ENCODE measurements at places on chromosomes 5 and 9.

- DNase-seq: no peak
Observed at GRCh38 chr5:56319526-56320181, 86.5 kb upstream of the ANKRD55 start.

DNA sequence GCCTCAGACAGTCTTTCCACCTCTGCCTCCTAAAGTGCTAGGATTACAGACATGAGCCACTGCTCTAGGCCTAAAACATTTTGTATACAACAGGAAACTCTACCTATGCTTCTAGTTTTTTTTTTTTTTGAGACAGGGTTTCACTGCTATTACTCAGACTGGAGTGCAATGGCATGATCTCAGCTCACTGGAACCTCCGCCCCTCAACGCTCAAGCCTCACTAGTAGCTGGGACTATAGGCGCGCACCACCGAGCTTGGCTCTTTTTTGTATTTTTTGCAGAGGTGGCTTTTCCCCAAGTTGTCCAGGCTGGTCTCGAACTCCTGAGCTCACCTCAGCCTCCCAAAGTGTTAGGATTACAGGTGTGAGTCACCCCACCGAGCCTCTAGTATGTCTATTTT, 5.4 kb downstream of the HSPA9 start:
- DNase-seq: no peak

DNA sequence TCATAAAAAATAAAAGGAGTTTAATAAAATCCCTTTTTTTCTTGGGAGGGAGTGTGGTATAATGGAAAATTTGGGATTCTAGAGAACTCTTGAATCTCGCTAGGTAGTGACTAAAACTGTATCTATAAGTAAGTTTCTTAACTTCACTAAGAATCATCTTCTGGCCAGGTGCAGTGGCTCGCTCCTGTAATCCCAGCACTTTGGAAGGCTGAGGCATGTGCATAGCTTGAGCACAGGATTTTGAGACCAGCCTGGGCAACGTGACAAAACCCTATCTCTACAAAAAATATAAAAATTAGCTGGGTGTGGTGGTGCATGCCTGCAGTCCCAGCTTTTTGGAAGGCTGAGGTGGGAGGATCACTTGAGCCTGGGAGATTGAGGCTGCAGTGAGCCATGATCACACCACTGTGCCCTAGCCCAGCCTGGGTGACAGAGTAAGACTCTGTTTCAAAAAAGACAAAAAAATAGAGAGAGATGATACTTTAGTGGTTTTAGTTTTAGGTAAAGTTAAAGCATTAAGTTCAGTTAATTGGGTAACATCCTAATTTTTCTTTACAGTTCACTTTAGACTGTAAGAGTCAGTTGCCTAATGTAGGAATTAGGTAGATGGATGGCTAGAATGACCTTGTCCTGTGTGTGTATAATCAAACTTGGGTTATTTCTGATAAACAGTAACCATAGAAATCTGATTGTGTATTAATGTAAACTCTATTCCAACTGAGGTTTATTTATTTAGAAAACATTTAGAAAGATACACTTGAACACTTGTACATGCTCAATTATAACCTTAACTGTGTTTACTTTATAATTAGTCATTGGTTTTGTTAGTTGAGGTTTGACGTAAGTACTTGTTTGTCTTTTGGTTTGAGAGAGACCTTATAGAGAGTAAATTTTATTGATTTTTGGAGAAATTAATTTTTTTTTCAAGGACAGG, 17.8 kb downstream of the UNC13B start:
- no peak for DNase-seq

DNA sequence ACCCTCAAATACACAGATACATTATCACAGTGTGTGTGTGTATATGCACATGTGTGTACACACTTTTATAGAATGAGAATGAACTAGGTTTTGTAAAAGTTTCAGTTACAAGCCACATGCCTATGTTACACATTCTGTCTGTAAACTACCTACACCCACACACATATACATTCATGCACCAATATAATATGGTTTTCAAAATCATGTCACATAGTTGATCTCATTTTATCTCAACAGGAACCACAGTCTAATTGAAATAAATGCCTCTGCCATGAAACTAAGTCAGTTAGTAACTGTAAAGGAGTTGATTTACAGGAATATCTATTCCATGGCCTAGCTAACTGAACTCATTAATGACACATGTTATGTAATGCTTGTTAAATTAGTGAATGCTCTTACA, 646.6 kb downstream of the PDE4D start:
- DNase-seq: no peak

GRCh38 chr9:35267710-35268109, 105.9 kb downstream of the UNC13B start:
- DNase-seq: no peak

GRCh38 chr5:179261301-179262125, 83.7 kb downstream of the ADAMTS2 start:
- no peak for DNase-seq

- DNase-seq: no peak
Observed at GRCh38 chr9:19807182-19807892, 18.5 kb upstream of the SLC24A2 start.

GRCh38 chr5:102811972-102812371, 56.9 kb downstream of the PAM start:
- DNase-seq: no peak

DNA sequence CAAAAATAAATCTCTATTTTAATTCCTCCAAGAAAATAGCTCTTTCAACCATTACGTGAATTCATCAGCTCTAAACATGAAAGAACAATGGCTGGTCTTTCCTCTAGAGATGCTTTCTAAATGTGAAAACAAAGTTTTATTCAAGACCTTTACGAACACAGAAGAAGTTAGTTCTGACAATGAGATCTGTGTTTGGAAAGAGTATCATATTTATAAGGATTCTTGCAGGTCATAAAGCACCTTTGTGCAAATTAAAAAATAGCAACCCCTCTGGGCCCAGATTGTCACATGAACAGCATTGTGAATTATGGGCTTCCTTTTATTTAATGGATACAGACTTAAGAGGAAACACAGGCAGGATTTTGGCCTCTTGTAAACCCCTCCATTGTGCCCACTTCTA, 17.7 kb upstream of the FTMT start:
- no peak for DNase-seq

- DNase-seq: no peak
Observed at GRCh38 chr5:69105996-69106906, 12.4 kb downstream of the SLC30A5 start.

- DNase-seq: no peak
Observed at GRCh38 chr5:54206580-54207229, 103.7 kb downstream of the ARL15 start.

- no peak for DNase-seq
Observed at GRCh38 chr5:34976347-34976746, 47.0 kb downstream of the DNAJC21 start.

DNA sequence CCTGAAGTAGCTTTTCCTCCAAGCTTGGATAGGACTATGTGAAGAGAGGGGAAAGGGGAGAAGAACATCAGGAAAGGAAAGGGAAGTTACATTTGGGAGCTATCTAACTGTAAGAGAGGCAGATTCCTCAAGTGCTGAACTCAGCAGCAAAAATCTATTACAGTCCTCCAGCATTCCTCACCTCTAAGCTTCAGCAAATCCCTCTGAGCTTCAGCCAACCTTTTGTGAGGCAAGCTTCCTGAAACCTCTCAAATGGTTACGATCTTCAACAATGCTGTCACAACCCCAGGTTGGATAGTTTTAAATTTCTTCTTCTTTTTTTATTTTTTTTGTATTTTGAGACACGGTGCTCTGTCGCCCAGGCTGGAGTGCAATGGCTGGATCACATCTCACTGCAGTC, 2.5 kb upstream of the RNF38 start:
- DNase-seq: no peak

- DNase-seq: no peak
Observed at GRCh38 chr5:957748-958485, 50.7 kb upstream of the NKD2 start.

- DNase-seq: no peak
Observed at GRCh38 chr5:91928754-91929521, 545.8 kb upstream of the ARRDC3 start.

DNA sequence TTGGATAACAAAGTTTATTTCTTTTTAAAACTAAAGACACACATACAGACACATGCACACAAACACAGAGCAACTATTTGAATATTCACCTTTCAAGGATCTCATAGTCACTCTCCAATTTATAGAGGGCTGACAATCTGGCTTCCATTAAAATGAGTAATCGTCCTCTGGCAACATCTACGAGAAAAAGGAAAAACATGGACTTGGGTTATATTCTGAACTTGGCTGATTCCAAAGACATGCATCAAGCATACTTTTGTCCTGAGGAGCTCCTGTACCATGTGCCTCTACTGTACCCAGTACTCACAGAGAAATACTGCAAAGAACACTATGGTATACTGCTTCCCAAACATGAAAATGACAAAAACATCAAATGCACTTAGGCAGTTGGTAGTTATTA, 15.4 kb downstream of the IARS1 start:
- peak; percentile 74 for DNase-seq

GRCh38 chr5:10975945-10976344, 214.9 kb upstream of the DAP start:
- no peak for DNase-seq

DNA sequence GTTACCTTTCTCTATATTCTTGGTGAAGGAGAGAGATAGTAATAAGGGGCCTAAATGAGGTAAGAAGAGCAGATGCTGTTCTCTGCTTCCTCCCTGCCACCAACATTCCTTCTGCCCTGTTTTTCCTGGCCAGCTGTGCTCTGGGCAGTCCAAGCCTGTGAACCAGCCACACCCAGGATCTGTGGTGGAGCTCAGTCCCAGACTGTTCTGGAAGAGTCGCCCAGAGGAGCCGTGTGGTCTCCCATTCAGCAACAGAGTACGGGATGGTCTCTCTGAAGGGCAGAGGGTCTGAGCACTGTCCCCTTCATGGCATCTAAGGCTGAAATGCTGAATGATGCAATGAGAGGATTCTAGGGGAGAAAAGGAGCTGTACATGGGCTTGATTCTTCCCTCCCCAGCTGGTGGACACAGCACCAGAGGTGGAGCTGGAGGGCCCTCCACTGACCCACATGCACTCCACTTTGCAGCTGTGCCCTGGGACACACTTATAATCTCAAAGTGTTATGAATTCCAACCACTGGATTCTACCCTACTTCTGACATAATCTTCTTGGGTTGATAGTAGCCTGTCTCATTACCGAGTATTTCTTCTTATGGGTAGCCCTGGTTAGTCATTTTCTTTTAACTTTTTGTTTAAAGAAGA, 70.8 kb upstream of the RPS23 start:
- DNase-seq: no peak

DNA sequence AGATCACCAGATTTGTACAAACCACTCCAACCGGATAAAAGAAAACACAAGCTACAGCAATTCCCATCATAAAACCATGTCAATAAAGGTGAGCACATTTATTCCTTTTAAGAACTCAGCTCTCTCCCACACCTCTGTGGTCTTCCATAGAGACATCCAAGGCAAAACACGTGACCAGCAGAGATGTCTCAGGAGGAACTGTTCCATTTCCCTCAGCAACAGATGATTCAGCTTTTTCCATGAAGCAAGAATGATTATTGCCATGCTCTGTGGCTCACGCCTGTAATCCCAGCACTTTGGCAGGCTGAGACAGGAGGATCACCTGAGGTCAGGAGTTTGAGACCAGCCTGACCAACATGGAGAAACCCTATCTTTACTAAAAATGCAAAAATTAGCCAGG, 15.8 kb downstream of the GZMK start:
- no peak for DNase-seq

- no peak for DNase-seq
Observed at GRCh38 chr9:77843076-77843870, 188.3 kb downstream of the GNAQ start.

GRCh38 chr9:35616681-35617459, 1.3 kb downstream of the CD72 start:
- no peak for DNase-seq

- DNase-seq: no peak
Observed at GRCh38 chr5:39762761-39763160, 338.0 kb upstream of the DAB2 start.

- DNase-seq: no peak
Observed at GRCh38 chr9:116569111-116569510, 118.0 kb upstream of the TRIM32 start.

DNA sequence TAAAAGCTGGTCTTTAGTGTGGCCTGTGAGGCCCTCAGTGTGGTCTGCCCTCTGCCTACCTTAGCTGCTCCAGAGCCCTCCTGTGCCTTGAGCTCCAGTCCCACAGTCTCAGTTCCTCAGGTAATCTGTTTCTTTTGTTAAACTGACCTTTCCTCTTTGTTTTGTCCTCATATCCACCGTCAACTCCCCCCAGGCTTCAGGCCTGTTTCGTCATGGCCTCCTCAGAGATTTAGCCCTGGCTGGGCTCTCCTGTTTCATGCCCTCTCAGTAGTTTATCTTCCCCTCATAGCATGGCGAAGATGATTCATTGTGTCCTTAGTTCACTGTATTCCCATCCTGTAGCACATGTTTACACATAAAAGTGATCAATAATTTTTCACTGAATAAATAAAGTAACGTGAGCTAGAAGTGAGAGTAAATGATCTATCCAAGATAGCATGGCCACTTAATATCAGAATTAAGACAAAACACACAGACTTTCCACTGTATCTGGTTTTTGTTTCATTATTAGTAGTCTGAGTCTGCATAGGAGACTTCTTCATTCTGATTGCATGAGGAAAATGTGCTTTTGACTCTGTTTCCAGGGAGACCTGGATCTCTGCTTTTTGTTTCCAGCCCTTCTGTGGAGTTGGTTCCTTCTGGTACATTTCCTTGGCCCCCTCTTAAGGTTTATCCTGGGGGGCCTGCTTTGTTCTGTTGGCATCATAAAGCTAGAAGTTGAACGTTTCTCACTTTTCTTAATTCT, 70.5 kb downstream of the SNX24 start:
- no peak for DNase-seq

DNA sequence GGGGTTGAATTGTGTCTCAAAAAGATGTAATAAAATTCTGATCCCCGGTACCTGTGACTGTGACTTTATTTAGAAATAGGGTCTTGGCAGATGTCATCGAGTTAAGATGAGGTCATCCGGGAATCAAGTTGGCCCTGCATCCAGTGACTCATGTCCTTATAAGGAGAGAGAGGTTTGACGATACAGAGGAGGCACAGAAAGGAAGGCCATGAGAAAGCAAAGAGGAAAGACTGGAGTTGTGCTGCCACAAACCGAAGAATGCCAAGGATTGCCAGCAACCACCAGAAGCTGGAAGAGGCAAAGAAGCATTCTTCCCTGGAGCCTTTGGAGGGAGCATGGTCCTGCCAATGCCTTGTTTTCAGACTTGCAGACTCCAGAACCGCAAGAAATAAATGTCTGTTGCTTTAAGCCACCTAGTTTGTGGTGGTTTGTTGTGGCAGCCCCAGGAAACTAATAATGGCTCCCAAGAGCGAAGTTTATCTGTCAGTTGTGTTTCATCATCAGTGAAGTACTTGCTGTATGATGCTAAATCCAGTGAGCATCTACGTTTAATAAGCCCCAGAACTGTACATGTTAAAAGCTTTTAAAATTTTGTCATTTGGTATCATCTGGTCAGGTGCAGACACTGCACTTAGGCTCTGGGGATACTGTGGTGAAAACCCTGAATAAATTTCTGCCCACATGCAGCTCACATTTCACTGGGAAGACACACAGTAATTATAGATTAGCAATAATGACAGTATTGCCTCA, 114.8 kb downstream of the TLE4 start:
- DNase-seq: peak; percentile 90

- DNase-seq: no peak
Observed at GRCh38 chr9:85408494-85408893, 333.3 kb downstream of the AGTPBP1 start.
